ENCODE measurements at places on chromosomes 16 and 17. TPM values are rescaled to one million over a fixed set of nuclear protein-coding genes. Genes with fewer than 3 reads are reported as not detected.

DNA sequence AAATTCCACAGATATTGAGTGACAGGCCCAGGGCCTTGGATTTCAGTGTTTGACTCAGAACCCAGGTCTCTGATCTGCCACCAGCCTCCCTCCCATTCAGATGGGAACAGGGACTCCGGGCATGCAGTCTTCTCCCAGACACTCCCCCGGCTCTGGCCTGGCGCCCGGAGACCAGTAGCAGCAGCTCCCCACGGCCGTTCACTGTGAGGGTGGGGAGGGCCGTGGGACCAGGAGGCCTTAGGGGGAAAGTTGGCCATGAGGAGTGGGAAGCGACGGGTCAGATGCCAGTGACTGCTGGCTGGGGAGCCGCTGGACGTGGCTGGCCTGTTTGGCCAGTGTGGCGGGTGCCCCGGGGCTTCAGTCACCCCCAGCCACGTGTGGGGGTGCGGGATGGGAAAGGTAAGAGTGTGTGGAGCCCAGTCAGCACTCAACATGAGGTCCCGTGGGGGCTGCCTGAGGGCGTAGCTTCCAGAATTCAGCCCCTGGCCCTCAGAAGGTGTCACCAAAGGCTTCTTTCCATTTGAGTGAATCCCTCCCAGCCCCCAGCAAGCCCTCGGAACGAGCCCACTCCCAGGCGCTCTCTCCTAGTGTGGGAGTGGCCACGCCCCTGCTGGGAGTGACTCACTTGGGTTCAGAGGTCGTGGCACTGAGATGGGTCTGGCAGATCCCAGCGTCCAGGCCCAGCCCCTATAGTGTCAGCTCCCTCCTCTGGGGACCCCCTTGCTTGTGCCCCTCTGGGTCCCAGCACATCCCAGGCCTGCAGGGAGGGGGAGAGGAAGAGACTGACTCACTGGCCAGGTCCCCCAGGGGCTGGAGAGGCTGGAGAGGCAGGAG lies 309.4 kb downstream of the SEC14L1 start:
- H3K4me3 ChIP-seq = peak overlapping the region; percentile 76
- no peaks in the 10 kb centered on the region for H3K27me3 ChIP-seq
- peaks cover 67% of the 10 kb centered on the region for H3K4me1 ChIP-seq
- no peaks in the 10 kb centered on the region for H3K36me3 ChIP-seq
- H3K27ac ChIP-seq = peak overlapping the region; percentile 100
- DNase-seq = peak; percentile 88

DNA sequence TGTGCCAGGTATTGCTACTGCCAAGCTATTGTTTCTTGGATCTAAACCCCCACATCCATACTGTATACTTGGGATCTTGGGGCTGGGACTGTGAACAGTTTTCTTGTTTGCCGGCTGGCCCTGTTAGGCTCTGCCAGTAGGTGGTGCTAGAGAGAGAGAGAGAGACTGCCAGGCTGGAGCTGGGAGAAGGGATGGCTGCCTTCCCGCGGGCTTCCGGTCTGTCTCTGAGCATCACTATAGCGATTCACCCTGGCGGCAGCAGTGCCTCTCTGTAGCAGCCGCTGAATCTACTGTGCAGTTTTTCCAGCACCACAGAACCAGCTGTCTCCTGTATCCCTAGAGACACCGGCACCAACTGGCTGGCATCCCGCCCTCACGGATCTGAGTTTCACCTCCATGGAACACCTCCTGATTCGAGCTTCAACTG lies 201.2 kb downstream of the UTP18 start:
- peaks cover 9% of the 10 kb centered on the region for H3K27me3 ChIP-seq
- no peak overlapping the region for H3K4me3 ChIP-seq
- no peaks in the 10 kb centered on the region for H3K4me1 ChIP-seq
- no peaks in the 10 kb centered on the region for H3K36me3 ChIP-seq

- peak; percentile 23 for DNase-seq
- no peaks in the 10 kb centered on the region for H3K4me1 ChIP-seq
- peak overlapping the region; percentile 66 for H3K27ac ChIP-seq
- H3K36me3 ChIP-seq = no peaks in the 10 kb centered on the region
Observed at GRCh38 chr17:52027620-52028295, 130.8 kb downstream of the CA10 start.

DNA sequence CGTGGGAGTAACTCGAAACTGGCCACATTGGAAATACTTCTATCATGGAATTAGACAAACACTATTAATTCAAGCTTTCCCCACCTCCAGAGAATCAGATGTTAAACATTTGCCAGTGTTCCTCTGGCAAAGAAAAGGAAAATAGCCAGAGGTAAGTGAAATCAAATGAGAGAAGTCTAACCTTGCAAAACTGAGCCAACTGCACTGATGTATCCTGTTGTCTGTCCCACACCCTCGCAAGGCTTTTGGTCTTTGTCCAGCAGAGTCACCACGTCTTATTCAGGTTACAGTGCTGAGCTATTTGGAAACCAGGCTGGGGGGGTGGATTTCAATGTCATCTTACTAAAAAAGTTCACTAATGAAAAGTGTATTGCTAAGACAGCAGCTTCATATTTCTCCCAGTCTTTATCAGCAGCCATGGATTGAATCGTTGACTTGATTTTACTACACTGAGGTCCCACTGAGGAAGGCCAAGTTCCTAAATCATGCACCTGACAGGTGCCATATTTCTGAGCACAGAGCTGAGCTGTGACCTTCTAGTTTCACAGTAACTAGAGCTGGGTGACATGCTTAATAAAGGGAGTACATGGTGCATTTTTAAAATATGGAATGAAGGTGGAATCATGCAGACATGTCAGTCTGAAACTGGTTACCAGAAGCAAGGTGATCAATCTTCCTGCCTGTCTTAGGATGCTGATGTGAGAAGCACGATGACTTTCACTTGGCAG lies 85.2 kb upstream of the HSBP1 start:
- H3K27ac ChIP-seq = no peak overlapping the region
- H3K27me3 ChIP-seq = no peaks in the 10 kb centered on the region
- H3K4me3 ChIP-seq = no peak overlapping the region
- no peaks in the 10 kb centered on the region for H3K4me1 ChIP-seq
- H3K36me3 ChIP-seq = no peaks in the 10 kb centered on the region

The DNASE1 gene
- total RNA-seq = 284 TPM

The ACE gene
- total RNA-seq = 4.2 TPM

DNA sequence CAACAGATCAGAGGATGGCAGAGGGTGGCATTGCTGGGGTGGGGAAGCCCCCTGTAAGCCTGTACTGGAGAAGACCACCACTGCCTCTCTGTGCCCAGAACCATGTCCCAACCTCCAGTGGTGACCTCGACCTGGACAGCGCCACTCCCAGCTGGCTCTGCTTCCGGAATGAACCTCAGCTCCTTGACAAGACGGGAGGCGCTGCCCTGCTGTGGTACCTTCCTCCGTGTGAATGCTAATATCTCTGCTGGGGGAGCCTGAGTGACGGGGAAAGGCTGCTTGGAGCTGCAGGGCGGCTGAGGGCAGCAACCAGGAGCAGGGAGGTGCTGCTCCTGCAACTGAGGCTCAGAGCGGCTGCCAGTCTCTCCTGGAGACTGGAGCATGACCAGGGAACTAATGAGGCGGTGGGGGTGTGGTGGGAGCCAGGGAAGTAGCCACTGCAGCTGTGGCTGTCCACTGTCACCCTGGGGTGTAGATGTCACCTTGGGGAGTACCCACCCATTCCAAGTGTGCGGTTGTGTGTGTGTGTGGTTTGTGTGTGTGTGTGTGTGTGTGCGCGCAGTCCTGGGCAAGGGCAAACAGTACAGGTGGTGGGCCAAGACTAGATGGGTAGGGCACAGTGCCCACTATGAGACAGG lies 6.2 kb downstream of the PRCD start:
- no peaks in the 10 kb centered on the region for H3K27me3 ChIP-seq
- peaks cover 54% of the 10 kb centered on the region for H3K4me1 ChIP-seq
- no peak overlapping the region for H3K4me3 ChIP-seq
- no peak for DNase-seq

GRCh38 chr16:71474864-71475263 lies 12.8 kb upstream of the ZNF23 start:
- H3K4me1 ChIP-seq = no peaks in the 10 kb centered on the region
- no peak for DNase-seq
- H3K27me3 ChIP-seq = no peaks in the 10 kb centered on the region
- H3K27ac ChIP-seq = no peak overlapping the region
- H3K36me3 ChIP-seq = no peaks in the 10 kb centered on the region

All from hepatocyte (in vitro differentiated cells).